GM03348 (cell line): ENCODE measurements at places on chromosomes 2 and 18.
A peak's percentile ranks its signal among the peaks of the same experiment; 100 is the strongest.

- DNase-seq, result peak; percentile 8
Measured at GRCh38 chr18:75654851-75655751, 227.6 kb upstream of the SMIM21 start.

DNA sequence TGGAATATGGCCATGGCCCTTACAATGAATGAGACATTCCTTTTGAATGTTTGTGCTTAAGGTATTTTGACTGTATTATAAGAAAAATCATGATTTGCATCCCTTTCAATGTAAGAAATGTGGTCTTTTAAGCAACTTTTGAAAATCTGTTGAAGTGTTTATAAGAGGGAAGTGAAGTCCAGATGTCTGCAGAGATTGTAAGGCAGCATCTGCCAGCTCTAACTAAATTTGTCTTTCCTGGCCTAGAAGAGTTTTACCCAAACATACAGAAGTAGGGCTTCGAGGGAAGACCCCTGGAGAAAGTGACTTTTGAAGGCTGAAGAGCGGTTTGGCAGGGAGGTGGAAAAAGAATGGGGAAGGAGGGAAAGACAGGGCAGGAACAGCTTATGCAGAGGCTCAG lies 12.2 kb downstream of the EML6 start:
- DNase-seq, result no peak

- no peak for DNase-seq
Measured at GRCh38 chr2:9332136-9332852, 91.0 kb downstream of the ITGB1BP1 start.

- DNase-seq, result peak; percentile 43
Measured at GRCh38 chr18:76875390-76876325, 53.3 kb downstream of the ZNF236 start.

- DNase-seq, result no peak
Measured at GRCh38 chr2:8529706-8530277, 152.1 kb upstream of the ID2 start.

GRCh38 chr2:194105358-194105757 lies 1551.7 kb upstream of the SLC39A10 start:
- no peak for DNase-seq

DNA sequence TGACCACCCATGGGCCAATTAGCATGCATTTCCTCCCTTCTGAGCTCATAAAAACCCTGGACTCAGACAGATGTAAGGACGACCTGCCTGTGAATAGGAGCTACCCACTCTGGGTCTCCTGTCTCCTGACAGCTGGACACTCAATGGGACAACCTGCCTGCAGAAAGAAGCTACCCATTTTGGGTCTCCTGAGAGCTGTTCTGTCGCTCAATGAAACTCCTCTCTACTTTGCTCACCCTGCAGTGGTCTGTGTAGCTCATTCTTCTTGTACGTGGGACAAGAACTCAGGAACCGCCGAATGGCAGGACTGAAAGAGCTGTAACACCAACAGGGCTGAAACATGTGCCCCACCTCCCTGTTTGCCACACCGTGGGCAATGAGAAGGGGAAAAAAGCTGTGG lies 60.3 kb upstream of the DYNC1I2 start:
- DNase-seq, result no peak

- no peak for DNase-seq
Measured at GRCh38 chr2:16620590-16620989, 45.0 kb downstream of the CYRIA start.

GRCh38 chr18:79801641-79802040 lies 3.9 kb downstream of the KCNG2 start:
- no peak for DNase-seq

- no peak for DNase-seq
Measured at GRCh38 chr2:33130054-33130447, 183.3 kb downstream of the LTBP1 start.

- DNase-seq, result no peak
Measured at GRCh38 chr2:239806758-239807434, 218.2 kb downstream of the NDUFA10 start.

- DNase-seq, result peak; percentile 79
Measured at GRCh38 chr2:160241251-160242137, 41.4 kb upstream of the ITGB6 start.

DNA sequence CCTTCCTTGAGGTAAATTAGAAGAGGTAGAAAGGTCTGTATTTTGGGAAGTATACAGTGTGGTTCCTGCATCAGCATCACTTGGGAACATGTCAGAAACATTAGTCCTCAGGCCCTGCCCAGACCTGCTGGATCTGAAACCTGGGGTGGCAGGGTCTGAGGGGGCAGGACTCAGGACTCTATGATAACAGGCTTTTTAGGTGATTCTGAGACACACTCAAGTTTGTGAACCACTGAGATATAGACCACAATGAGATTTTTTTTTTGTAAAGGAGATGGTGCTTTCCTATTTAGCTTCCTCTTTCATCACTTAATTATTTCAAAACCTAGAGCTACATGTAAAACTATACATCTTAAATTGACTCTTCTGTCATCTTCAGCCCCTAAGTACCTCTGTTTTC lies 262.7 kb upstream of the SPOPL start:
- no peak for DNase-seq

DNA sequence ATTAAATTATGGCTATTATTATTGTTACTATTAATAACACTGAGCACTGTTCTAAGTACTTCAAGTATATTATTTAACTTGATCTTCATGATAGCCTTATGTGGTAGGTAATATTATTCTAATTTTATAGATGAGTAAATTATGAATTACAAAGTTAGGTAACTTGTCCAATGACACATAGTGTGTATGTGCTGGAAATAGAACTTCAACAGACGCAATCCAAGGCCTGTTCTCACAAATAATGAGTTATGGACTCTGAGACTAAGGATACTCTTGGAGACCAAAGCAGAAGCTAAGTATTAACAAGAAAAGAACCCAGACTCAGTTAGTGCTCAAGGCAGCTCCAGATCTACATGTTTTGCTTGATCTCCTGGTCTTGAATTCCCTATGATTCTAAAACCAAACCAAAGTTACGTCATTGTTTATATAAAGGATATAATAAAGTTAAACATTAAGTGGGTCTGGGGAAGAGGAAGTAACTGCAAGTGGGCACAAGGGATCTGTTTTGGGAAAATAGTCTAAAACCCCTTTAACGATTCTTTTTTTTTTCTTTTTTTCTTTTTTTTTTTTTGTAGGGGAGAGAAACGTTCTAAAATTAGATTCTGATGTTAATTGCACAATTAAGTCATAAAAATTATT lies 211.3 kb downstream of the ERBB4 start:
- no peak for DNase-seq

- DNase-seq, result no peak
Measured at GRCh38 chr2:200302940-200303727, 3.4 kb upstream of the SPATS2L start.

DNA sequence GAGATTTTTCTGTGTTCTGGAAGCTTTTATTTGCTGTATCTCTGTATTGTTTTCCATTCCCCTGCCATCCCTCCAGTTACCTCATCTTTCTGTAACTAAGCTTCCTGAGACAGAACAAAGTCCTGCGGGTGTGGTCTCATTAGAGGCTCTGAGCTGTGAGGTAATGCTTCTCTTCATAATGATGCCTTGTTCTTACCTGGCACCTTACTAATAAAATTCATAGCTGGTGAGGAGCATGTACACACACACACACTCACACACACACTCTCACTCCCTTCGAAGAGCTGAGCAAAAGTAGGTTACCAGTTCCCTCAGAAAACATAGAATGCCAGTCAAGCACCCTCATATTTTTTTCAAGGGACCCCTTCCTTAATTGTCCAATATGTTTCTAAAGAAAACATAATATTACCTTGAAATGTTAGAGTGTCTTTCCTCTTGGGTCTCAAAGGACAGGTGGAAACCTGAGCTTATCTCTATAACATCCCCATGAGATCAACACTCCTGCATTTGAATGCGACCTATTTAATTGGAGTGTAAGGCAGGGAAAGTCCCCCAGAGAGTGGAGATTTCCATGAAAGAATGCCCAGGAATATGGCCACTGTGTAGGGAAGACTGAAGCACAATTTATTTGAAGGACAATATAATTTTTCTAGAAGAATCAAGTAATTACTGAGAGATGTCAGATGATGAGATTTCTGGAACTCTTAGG lies 161.6 kb upstream of the NCK2 start:
- DNase-seq, result no peak

GRCh38 chr18:21769206-21769605 lies 28.6 kb downstream of the MIB1 start:
- no peak for DNase-seq
